ENCODE measurements at places on chromosomes 1 and 21.
A peak's percentile ranks its signal among the peaks of the same experiment; 100 is the strongest.

DNA sequence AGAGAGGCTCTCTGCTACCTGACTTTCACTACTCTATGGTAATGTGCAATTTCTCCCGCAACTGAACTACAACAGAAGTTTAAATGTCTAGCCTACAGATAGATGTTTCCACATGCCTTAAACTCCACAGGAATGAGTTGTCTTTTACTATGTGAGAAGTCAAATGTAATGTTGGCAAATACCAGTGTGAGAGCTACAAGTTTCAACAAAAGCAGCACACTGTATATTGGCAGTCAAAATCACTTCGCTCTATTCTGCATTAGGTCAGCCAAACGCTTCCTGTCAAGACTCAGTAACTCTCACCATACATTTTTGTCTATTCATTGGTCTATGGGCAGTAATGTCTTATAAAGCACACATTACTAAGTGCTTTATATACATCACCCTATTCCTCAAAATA is 41.9 kb downstream of the LUZP1 start:
- no peak for DNase-seq

DNA sequence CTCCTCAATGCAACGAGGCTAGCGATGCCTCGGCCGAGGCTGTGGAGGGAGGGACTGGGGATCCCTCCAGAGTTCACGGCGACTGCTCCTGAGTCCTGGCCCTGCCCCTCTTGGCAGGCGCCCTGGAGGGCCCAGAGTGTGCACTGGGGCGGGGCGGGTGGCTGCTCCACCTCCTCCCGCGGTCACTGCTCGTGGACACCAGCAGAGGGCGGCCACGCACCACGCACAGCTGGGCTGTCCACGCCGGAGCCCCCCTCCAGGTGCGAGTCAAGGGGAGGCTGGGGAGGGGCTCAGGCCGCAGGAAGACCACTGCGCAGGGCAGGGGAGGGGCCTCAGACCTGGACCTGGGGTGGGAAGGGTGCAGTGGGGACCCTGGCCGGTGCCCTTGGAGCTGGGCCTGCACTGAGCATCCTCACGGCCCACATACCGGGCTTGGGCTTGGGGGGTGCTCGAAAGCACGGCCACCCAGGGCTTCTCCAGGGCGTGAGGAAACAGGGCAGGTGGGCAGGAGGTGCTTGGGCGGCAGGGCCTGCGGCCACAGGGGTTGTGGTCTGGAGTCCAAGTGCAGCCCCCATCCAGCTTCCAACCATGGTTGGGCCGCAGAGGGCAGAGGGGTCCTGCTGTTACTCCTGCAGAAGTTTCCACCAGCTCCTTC is 20.6 kb upstream of the TTC34 start:
- no peak for DNase-seq

DNA sequence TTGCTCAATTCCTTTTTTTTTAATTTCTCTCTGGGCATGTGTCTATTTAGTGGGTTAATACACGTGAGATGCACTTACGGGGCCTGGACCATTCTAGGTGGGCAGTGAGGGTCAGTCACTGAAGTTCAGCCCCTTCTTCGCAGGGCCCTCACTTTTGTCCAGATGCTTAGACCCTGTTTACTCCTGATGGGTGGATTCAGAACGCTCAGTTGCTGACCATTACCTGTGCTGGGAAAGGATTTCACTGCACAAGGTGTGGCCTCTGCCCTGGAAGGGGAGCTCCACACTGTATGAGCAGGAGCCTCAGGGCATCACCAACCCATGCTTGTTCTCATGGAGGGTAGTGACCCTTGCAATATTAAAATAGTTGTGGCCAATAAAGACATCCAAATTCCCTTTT is 4.5 kb downstream of the PRAMEF12 start:
- no peak for DNase-seq

DNA sequence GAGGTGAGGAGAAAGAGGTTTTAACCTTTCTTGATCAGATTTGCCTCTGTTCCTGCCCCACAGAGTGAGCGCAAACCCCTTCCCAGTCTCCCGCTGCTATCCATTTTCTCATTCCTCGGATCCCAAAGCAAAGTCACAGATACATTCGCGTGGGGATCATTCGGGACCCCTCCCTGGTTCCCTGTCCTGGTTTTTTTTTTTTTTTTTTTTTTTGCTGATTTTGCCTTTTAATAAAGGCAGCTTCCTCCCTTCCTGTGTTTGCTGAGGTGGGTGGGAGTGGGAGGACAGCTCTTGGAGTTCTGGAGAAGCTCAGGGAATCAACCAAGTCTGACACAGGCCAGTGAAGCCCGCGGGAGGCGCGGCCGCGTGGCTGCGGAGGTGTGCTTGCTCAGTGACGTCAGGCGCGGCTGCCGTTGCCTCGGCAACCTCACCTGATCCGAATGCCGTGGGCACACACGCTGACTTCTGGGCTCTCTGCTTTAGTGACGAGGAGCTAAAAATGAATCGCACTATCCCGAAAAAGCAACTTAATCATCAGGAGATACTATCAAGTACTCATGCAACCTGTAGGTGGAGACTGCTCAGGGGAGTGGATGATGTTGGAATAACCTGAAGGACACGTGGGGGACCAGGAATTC is 106.4 kb downstream of the TBX19 start:
- DNase-seq, result peak; percentile 72

- no peak for DNase-seq
These were observed 108.0 kb upstream of the ADAR start for GRCh38 chr1:154716011-154716410.

GRCh38 chr1:20339811-20340457 is 49.3 kb downstream of the VWA5B1 start:
- no peak for DNase-seq

DNA sequence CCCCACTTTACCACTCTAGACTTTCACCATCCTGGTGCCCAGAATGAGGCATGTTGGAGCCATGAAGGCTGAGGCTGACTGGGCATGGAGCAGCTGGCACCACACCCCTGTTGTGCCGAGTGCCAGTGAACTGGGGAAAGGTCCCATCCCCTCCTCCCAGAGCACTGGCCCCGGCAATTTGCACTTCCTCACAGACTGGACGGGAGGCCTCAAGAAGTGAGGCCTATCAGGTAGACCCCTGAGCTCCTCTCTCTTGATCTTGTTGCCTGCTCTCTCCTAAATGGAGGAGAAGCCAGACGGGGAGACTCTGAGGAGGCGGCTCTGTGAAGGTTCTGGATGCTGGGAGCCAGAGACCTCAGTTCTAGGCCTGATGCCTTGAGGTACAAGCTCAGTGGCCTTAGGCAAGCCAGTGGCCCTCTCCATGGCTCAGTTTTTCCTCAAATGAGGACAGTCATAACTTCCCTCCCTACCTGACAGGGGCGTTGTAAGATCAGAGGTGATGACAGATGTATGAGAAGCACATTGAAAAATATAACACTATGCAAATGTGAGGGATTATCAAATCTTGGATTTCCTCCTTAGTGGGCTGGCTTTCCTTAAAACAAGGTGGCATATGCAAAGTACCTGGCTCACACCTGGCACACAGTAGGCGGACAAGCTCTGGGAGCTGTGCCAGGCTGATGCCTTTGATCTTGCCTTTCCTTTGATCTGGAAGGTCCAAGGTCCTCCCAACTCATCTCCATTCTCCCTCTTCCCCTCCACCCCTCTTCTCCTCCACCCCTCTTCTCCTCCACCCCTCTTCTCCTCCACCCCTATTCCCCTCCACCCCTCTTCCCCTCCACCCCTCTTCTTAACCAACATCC is 6.7 kb downstream of the GRHL3 start:
- DNase-seq, result no peak

DNA sequence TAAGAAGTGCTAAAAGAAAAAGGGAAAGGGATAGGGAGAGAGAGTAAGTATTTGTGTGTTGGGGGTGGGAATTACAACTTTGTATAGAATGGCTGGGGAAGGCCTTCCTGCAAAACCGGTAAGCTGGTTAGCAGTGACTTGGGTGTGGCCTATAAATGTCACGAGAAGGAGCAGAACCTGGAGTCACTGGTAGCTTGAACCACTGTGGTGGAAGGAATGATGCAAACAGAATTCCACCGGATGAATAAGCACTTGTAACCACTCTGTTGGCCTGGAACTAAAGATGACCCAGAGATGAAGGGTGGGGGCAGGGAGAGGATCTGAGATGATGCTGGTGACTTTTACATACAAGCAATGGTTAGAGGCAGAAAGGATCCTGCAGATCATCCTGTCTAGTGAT is 8.9 kb downstream of the XKR8 start:
- no peak for DNase-seq

- DNase-seq, result no peak
These were observed 7.7 kb upstream of the TTLL7 start for GRCh38 chr1:84006591-84006990.

DNA sequence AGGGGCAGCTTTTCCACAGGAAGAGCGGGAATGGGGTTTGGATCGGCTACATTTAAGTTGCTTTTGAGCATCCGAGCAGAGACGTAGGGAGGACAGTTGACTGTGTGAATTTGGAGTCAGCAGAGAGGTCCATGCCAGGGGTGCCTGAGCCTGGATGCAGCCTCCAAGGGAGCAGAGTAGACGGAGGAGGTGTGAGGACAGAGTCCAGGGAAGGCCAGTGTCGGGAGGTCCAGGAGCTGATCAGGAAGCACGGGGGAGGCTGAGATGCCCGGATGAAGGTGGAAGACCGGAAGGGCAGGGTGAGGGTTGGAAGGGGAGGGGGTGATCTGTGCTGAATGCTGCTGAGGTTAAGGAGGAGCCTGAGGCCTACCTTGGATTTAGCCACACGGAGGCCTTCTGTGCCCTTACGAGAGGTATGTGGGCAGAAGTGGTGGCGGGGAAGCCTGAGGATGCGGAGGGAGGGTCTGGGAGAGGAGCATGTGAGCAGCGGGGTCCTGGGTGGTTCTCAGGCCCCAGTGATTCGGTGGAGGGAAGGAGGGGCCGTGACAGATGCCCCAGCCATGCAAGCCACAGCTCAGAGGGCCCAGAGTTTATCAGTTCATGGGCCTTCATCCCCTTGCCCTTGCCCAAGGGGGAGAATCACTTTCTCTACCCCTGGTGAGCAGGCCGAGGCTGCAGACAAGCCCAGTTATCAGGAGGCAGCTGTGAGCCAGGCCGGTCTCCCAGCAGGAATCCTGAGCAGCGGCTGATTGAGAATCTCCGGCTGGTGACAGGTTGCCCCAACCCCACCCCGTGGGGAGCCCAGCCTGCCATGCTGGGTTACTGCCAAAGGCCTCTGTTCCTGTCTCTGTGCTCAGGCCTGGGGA is 54.0 kb upstream of the ACTL8 start:
- no peak for DNase-seq

DNA sequence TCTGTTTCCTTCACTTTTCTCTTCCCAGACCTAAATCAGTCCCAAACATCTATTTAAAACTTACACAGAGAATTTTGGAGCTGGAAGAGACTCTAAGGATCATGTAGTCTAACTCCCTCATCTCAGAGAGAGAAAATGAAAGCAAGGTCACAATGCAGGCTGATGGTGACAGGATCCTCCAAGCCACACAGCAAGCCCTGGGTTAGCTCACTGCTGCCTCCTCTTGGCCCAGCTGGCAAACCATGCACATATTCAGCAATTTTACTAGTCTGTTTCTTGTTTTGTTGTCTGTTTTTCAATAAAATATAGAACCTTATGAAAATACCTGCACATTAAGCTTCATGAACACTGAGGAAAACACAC is 27.7 kb upstream of the LY9 start:
- DNase-seq, result no peak

- no peak for DNase-seq
These were observed 216.4 kb upstream of the GJB5 start for GRCh38 chr1:34538481-34538880.

GRCh38 chr1:56106531-56107274 is 472.7 kb downstream of the PLPP3 start:
- DNase-seq, result no peak

- DNase-seq, result no peak
These were observed 171.0 kb downstream of the ZZZ3 start for GRCh38 chr1:77511440-77511840.

GRCh38 chr21:42453224-42453985 is 42.6 kb downstream of the RSPH1 start:
- no peak for DNase-seq

DNA sequence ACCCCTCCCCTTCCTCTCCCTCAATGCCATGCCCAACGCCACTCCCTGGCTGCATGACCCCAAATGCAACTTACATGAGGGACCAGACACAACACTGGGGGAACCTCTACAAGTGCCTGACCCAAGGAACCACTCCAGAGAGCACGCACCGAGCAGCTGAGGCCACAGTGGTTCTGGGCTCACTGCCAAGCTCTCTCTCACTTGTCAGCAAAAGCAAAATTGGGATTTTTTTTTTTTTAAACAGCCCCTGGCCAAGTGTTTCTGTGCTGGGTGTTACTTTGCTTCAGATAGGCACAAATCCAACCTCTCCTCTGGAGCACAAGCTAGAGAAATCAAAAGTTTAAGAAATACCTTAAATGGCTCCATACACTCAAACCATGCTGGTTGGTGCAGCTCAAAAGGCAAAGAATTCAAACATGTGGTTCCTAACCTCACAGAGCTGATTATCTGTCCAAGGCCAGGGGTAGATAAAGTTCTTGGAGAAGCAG is 363.0 kb downstream of the SETD4 start:
- peak; percentile 57 for DNase-seq

DNA sequence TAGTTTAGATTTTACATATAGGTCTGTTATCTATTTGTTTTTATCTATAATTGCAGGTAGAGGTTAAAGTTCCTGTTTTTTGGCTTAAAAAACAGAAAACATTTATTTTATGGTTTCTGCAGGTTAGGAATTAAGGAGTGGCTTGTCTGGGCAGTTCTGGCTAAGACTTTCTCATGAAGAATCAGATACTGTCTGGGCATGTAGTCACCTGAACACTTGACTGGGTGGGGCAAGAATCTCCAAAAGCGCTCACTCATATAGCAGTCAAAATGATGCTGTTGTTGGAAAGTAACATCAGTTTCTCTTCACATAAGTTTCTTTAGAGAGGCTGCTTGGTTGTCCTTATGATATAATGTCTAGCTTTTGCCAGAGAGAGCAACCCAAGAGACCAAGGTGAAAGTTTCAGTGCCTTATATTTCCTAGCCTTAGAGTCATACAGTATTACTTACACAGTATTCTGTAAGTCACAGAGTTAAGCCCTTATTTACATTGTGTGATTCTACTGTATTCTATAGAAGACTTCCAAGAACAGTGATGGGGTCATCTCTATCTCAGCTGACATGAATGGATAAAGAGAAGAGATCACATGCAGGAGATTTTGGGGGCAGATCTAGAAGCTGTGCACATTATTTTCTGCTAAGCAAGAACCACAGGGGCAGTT is 125.4 kb upstream of the GPR52 start:
- no peak for DNase-seq

GRCh38 chr1:87829360-87829759 is 500.7 kb downstream of the LMO4 start:
- no peak for DNase-seq

- DNase-seq, result peak; percentile 29
These were observed 3.7 kb upstream of the SDE2 start for GRCh38 chr1:226002667-226003501.

Data from NCI-H748 treated with DMSO at 0.1 percent for 48 hours (cell line).